Iris pigment epithelial cell (primary cell): ENCODE measurements at places on chromosomes 5 and 9.

GRCh38 chr5:118578093-118578492, 410.3 kb downstream of the DTWD2 start:
- DNase-seq = no peak

DNA sequence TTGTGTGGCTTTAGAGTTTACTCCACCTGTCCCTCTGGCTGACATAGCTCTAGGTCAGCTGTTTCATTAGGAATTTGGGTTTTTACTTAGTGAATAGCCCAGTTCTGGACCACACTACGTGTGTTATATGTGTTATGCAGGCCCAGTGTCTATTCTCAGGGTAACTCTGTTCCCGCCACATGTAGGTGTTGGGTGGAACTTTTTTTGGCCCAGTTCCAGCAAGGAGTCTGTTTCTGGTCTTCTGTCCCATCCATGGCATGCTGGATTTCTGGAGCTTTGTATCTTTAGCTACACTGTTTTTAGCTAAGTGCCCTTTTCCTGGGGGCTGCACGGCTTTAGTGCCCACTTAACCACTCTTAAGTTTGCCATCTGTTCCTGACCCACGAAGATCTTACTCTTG, 15.5 kb downstream of the RMI1 start:
- DNase-seq = no peak

DNA sequence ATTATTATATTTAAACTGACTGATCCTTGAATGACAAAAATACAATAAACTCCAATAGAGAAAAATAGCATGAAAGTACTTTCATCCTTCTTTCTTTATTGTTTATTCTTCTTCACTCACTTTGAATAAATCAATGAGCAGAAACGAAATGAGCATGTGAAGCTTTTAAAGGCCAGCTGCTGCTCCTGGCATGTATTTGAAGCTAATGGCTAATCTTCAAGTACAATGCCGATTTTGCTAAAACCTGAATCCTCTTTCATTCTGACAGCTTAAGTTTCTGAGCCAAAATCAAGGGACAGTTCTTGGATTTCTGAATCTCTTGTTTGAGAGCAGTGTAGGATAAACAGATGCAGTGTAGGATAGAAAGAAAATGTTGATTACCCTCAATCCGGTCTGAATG, 237.3 kb downstream of the CDH10 start:
- no peak for DNase-seq

DNA sequence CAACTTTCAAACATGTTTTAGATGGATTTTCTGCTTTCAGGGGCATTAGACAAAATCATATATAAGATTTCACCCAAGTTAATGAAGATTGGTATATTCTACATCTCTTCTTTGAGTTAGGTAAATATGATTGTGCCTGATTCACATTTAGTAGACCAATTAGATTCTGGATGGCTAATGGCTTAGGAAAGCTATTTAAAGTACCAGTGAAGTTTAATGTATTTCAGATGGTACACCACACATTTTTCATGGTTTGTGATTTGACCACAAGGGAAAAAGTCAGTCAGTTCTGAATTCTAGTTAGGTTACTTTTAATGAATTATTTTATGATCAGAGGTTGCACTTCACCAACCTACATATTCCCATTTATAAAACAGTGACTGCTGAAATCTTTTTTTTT, 409.7 kb downstream of the ADGRV1 start:
- DNase-seq = peak; percentile 82

GRCh38 chr9:96762568-96762967, 15.3 kb downstream of the ZNF510 start:
- no peak for DNase-seq

GRCh38 chr9:35555881-35556280, 49.2 kb upstream of the TESK1 start:
- no peak for DNase-seq

DNA sequence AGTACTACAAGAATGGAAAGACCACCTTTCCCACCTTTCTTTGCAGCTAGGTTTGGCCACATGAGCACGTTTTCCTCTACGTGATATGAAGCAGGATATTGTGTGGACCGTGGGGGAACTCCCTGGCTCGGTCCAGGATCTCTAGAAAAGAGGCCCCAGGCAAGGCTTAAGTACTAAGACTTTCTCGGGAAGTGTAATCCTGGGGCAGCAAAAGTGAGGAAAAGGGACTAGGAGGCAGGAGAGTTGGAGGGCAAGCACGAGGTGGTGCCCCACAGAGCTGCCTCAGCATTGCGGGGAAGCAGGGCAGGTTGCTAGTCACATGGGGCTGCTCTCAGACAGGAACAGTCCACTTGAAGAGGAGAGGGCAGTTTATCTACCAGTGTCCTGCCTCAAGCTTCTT, 235.1 kb downstream of the GADD45G start:
- no peak for DNase-seq

GRCh38 chr5:78076351-78076750, 218.1 kb downstream of the AP3B1 start:
- no peak for DNase-seq

DNA sequence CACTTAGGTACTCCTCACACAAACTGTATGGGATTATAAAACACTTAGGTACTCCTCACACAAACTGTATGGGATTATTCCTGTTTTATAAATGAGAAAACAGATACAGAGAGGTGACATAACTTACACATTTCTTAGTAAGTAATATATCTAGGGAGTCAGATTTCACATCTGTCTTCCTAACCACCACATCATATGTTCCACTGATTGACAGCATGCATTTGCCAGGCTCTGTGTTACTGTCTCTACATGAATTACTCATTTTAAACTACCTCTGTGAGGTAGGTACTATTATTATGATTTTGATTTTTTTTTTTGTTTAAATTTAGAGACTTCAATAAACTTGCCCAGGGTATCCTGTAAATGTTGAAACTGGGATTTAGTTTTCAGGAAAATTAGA, 232.7 kb downstream of the CCDC171 start:
- DNase-seq = peak; percentile 4

GRCh38 chr9:112785986-112786385, 35.4 kb downstream of the SNX30 start:
- DNase-seq = no peak

DNA sequence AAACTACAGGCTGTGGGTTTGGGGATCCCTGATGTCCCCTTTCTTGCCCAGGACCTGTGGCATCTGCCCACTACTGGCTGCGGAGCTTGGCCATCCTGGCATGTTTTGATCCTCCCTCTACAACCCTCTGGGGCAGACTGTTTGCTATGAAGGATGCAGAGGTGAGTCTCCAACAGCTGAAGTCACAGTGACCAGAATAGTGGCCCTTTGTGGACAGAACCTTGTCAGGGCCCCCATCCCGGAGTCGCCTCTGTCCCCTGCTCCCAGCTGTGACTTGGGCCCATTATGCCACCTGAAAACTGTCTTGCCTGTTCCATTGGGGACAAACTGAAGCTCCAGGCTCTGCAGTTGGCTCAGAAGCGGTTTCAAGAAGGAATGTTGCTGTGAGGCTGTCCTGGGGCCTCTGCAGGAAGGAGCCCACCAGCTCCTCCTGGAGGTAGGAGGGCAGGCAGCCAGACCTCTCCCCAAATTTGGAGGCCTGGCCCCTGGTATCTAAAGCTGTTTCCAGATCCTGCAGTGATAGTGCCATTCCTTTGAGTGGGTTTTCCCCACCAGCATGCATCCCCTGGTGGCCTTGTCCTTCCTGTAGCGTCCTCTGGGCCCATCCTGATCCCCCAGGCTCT, 93.3 kb downstream of the BARX1 start:
- DNase-seq = no peak

DNA sequence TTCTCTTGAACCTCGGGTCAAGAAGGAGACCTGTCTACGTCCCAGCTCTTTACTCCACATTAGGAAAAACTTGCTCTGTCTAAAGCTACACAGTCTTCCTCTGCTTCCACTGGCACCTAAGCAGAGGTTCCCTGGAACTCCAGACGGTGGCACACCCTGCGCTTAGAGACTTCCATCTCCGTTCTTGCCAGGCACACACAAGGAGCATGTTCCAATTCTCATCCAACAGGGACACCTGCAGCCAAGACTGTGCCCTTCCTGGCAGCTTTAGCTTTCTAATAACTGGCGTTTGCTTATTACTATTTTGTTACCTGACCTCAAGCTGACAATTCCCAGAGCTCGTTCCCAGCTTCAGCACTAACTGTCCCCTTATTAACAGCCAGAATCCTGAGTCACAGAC, 16.0 kb downstream of the CAPSL start:
- no peak for DNase-seq

GRCh38 chr9:83130541-83130940, 67.6 kb upstream of the RASEF start:
- DNase-seq = peak; percentile 35

- peak; percentile 69 for DNase-seq
Measured at GRCh38 chr5:32909207-32909606, 198.1 kb downstream of the NPR3 start.

DNA sequence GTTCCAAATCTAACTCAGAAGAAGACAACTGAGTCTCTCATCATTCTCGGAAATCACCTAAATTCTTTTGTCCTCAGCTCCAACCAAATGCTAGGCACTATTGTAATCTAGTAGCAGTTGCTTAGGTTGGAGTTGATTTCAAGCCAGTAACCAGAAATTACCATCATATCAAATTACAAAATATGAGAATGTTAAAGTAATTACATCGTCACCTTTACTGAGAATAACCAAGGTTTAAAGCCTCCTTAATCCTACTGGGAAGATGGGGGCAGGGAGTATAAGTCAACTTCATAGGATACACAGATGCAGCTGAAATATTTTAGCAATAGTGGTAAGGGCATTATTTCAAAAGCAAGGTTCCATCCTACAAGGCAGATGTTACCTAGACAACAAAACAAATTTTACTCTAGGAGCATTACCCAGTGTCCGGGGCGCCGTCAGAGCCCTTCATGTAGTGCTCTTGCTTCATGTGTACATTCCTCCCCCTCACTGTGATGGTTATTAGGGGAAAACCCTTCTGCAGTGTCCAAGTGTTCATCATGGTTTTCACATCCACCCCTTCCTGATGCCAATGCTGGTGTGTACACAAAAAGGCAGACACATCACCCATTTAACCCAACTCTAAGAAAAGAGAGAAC, 19.5 kb downstream of the ERAP1 start:
- DNase-seq = peak; percentile 45

- peak; percentile 26 for DNase-seq
Measured at GRCh38 chr9:83964973-83965349, 15.1 kb downstream of the HNRNPK start.

DNA sequence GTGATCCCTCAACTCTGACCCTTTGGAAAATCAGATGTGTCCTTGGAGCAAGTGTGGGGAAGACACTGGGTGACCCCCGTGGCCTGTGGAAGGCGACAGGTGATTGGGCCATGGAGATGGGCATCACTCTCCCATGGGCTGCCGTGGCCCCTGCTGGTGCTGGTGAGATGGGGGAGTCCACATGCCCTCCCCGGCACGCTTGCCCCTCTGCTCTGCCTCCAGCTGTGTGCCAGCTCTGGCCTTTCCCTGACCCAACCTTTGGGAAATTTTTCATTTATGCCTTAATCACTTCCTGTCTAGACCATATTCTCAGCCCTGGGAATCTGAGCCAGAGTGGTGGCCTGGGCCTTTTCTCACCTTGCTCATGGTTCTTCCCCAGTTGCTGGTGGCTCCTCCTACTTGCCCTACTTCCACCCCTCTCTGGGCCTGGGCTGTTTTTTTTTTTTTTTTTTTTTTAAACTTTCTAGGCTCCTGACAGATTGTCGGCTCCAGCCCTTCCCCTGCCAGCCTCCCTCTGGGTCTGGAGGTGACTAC, 56.6 kb downstream of the RGS3 start:
- DNase-seq = peak; percentile 41

DNA sequence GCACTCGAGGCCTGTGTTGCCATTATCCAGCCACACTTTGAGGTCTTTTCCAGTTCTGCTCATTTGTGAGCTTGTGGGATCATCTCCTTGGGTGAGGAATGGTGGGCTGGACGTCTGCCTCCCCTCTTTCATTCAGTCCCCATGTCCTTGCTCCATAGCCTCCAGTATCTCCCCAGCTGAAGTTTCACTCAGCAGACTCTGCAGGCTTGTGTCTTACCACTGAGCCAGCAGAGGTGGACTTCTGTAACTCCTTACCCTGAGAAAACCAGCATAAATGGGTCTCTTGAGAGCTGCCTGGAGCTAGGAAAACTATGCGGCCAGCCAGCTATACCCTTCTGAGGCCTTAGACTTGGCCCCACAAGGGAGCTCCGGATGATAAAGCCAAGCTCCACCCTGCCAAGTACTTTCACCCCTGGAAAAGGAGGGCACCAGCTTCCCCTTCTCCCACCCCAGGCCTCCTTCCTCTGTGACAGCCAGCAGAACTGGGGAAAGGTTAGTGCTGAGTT, 12.2 kb downstream of the IRF1 start:
- DNase-seq = no peak

- peak; percentile 92 for DNase-seq
Measured at GRCh38 chr5:176611435-176611834, 1.5 kb upstream of the GPRIN1 start.

GRCh38 chr5:140324617-140325241, 21.7 kb downstream of the HBEGF start:
- DNase-seq = peak; percentile 54

- DNase-seq = peak; percentile 3
Measured at GRCh38 chr5:89028595-89029285, 145.8 kb upstream of the MEF2C start.

GRCh38 chr5:83711982-83712601, 8.6 kb downstream of the HAPLN1 start:
- DNase-seq = peak; percentile 41

GRCh38 chr5:139611703-139612584, 36.2 kb upstream of the CXXC5 start:
- DNase-seq = no peak

- no peak for DNase-seq
Measured at GRCh38 chr5:173735184-173735583, 118.7 kb upstream of the BOD1 start.

- DNase-seq = no peak
Measured at GRCh38 chr5:179376701-179377420, 31.6 kb upstream of the ADAMTS2 start.

DNA sequence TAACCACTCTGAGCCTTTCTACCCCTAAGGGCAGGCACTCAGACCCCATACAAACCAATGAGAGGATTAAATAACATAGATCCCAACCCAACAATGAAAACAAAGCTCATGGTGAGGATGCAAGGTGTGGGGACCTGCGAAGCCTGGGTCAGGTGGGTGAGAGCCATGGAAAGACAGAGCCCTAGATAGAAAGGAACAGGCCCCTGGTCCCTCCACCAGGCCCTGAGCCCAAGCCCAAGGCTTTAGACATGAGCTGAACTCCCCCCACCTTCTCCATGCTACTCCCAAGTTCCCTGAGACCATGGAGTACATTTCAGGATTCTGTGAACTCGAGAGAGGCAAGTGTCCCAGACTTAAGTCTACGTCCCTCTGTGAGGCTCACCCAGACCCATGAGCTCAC, 106.5 kb downstream of the SAXO1 start:
- DNase-seq = no peak

GRCh38 chr9:71733176-71733575, 35.1 kb downstream of the CEMIP2 start:
- DNase-seq = no peak

GRCh38 chr9:3972687-3973086, 327.2 kb downstream of the GLIS3 start:
- DNase-seq = no peak

DNA sequence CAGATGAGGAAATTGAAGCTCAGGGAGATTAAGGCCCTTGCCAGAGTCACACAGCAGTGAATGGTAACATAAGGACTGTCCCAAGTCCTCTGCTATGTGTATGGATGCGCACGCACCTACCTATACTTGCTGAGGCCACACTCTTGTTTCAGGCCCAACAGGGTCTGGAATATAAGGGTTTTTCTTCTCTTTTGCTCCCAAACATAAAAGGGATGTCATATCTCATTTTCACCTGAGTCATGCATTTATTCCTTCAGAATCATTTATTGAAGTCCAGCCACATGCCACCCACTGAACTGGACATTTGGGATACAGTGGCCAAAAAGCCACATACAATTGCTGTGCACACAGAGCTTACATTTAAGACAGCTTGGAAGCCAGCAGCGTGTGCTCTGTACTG, 92.0 kb downstream of the SH3TC2 start:
- no peak for DNase-seq
